Keratinocyte (primary cell): ENCODE measurements at places on chromosomes 12 and 14.

DNA sequence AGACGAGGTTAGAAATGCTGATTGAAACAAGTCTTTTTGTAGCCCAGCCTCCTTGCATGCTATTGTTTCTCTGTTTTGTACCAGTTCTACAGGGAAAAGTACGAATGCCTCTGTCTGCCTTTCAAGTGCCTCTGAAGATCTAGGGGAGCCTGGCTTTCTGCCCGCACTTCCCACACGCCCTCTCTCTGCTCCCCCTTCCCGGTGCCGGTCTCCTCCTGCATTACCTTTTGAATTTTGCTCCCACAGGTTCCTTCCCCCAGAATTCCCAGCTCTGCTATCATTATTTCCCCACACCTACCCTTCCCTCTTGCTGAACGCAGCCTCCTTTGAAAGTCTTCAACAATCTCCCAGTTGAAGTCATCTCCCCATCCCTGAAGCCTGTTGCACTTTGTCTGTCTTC is 689.7 kb downstream of the BCL11B start:
- no peak for DNase-seq

DNA sequence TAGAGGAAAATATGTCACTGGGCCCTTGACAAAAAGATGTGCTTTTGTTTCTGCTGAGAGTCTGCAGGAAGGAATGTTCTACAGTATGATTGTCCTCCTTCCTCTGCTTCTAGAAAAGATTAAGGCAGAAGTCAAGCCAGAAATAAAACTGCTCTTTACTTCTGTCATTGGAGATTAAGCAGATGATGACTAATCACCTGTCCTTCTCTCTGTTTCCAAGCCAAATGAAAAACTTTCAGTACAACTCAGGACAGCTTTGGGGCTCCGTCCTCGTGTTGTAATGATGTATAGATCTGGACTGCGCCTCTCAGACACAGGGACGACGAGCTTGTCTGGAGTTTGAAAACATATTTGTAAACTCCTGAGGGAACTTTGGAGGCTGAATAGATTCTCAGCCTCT is 159.3 kb downstream of the DYRK2 start:
- DNase-seq = no peak

- no peak for DNase-seq
Measured at GRCh38 chr14:77170045-77170444, 11.6 kb upstream of the TMEM63C start.

DNA sequence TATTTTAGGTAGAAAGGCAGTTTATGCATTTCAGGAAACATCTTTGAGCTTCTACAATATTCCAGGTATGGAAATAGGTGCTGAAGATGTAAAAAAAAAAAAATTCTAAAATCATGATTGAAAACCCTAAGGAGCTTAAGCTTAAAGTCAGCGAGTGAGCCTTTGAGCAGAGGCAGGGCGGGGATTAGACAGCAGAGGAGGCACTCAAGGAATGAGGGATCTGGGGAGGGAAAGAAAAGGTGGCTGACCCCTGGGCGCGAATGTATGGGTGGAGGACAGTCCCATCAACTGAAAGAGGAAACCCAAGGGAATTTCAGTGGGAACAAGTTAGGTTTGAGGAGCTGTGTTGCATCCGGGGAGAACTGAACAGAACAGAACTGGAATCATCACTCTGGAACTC is 6.4 kb upstream of the PTMS start:
- DNase-seq = no peak

GRCh38 chr14:55731881-55732498 is 152.0 kb downstream of the KTN1 start:
- no peak for DNase-seq

DNA sequence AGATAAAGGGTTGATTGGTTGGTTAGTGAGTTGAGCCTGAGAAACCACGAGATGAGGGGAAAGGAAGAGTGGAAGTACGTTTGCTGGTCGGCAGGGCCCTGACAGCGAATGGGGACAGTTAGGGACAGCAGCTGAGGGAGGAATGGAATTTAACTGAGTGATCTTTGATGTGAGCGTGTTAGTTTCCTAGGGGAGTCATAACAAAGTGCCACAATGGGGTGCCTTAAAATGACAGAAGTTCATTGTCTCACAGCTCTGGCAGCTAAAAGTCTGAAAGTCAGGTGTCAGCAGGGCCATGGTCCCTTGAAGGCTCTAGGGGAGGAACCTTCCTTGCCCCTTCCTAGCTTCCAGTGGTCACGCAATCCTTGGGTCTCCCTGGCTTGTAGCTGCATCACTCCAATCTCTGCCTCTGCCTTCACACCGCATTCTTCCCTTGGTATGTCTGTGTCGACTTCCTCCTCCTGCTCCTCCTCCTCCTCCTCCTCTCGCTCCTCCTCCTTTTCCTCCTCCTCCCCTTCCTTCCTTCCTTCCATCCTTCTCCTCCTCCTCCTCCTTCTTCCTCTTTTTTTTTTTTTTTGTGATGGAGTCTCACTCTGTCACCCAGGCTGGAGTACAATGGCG is 26.0 kb upstream of the RIN3 start:
- no peak for DNase-seq

DNA sequence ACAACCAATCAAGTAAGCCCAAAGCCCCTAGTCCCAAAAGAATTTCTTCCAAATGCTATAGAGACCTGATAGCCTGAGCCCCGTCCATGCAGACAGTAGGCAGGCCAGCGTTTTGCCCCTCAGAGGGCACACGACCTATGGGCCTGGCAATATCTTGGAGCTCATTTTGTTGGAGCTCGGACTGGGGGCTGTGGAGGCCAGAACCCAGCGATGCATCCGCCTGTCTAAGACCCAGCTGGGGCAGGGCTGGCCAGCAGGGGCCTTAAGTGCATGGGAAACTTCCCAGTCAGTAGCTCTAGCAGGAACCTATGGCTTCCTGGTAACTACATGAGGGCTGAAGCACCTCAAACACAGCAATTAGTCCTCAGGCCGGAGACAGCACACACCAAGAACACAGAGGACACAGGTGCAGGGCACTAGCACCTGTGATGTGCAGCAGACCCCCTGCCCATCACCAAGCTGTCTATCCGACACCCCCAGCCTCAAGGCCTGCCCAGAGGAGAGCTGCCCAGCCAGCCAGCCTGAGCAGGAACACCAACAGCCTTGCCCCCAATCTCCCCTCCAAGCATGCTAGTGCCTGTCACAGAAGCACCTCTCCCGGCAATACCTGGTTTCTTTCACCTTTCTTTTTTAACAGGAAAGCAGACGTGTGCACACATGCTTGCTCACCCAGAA is 50.8 kb downstream of the ARL6IP4 start:
- no peak for DNase-seq

DNA sequence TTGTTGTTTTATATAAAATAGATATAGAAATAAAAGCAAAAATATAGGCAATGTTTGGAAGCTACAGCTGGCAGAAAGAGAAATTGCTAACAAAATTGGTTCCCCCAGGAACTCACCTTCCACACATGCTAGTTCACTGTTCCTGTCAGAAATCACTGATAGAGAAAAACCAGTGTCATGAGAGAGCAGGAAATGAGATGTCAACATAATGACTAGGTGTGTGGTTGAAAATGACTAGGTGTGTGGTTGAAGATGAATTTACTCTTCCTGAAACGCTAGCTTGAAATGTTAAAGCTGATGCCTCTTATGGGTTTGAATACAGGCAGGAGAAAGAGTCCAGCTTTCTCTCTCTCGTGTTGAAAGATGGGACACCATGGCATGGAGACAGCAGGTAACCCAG is 216.3 kb downstream of the C12orf42 start:
- DNase-seq = no peak

DNA sequence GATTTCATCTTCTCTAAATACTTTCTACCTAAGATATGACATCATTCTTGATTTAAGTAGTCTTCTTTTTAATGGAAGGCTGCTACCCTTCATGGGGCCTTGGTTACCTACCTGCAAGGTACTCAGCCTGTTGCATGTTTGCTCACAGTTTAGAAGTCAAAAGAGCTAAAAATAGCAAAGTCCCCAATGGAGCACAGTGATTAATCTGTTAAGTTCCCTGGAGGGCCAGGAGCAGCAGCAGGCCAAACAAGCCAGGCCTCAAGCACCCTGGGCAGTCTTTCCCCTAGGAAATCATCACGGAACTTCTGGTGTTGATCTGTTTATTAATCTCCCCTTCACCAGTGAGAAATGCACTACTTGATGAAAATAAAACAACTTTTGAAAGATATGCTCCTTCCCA is 24.0 kb upstream of the SLC8A3 start:
- no peak for DNase-seq

- no peak for DNase-seq
Measured at GRCh38 chr12:37543966-37544668, 772.5 kb upstream of the ALG10B start.

DNA sequence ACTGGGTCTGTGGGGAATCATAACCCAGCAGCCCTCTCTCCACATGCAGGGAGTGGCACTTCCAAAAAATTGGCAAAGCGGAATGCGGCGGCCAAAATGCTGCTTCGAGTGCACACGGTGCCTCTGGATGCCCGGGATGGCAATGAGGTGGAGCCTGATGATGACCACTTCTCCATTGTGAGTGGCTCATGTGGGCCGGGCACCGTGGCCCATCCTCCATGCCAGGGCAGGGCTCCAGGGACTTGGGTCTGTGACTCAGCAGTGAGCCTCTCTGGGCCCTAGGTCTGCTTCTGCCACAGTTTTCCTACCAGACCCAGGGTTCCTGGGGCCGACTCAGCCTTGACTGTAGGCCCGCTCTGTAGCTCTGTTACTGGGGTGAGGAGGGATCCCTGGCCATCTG is 2.2 kb downstream of the NPFF start:
- DNase-seq = no peak
